ENCODE measurements at places on chromosomes 12 and 14.

- no peak for DNase-seq
Measured at GRCh38 chr12:72031066-72031465, 92.4 kb downstream of the TPH2 start.

GRCh38 chr12:14849661-14850060 lies 6.3 kb upstream of the ART4 start:
- DNase-seq = no peak

DNA sequence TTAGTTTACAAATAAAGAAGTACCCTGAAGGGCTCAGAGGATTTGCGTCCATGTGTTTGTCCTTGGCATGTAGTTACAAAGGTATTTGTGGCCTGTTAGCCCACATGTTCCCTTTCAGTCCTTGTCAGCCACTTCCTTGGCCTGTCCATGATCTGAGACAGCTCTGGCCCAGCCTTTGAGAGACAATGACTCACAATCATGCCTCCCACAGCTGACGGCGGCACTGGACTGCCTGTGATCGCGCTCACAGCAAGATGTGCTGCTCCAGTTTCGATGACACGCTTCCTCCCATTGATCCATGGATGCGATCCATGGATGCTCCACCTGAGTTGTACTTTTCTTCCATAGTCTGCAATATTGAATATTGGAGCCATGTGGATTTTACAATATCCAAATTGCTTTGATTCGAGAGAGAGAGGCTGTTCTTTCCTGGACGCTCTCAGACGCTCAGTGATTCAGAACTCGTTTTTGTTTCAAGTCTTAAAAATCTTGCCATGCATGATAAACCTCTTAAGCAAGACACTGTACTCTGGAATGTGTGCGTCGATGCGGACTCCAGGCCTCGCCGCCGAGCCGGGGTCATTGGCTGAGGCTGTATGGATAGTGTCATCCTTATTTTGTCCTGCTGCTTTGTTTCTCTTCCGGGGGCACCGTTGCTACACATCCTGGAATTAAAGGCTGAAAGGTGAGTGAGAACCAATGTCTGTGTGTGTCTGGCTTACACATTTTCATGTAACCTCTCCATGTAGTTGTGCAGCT lies 220.1 kb downstream of the GLT1D1 start:
- DNase-seq = no peak

- DNase-seq = no peak
Measured at GRCh38 chr12:62866451-62867082, 68.4 kb downstream of the PPM1H start.

- DNase-seq = no peak
Measured at GRCh38 chr12:68290126-68290525, 36.7 kb upstream of the IL22 start.

- no peak for DNase-seq
Measured at GRCh38 chr12:105018776-105019175, 32.7 kb downstream of the NOPCHAP1 start.
